Fibroblast of skin of right quadriceps (primary cell): ENCODE measurements at places on chromosomes 16 and 17.

GRCh38 chr16:21222495-21223337, 10.8 kb upstream of the ANKS4B start:
- DNase-seq: no peak

GRCh38 chr16:50821586-50821985, 79.7 kb downstream of the CYLD start:
- peak; percentile 8 for DNase-seq

DNA sequence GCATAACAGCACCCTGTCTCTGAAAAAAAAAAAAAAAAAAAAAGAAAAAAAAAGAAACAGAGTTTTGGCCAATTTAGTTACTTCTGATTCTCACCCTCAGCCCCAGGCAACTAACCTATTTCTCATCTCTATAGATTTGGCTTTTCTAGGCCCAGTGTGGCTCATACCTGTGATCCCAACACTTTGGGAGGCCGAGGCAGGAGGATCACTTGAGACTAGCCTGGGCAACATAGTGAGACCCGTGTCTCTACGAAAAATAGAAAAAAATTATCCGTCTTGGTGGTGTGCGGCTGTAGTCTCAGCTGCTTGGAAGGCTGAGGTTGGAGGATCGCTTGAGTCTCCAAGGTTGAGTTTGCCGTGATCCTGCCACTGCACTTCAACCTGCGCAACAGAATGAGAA, 8.7 kb downstream of the RPS6KB1 start:
- DNase-seq: no peak

DNA sequence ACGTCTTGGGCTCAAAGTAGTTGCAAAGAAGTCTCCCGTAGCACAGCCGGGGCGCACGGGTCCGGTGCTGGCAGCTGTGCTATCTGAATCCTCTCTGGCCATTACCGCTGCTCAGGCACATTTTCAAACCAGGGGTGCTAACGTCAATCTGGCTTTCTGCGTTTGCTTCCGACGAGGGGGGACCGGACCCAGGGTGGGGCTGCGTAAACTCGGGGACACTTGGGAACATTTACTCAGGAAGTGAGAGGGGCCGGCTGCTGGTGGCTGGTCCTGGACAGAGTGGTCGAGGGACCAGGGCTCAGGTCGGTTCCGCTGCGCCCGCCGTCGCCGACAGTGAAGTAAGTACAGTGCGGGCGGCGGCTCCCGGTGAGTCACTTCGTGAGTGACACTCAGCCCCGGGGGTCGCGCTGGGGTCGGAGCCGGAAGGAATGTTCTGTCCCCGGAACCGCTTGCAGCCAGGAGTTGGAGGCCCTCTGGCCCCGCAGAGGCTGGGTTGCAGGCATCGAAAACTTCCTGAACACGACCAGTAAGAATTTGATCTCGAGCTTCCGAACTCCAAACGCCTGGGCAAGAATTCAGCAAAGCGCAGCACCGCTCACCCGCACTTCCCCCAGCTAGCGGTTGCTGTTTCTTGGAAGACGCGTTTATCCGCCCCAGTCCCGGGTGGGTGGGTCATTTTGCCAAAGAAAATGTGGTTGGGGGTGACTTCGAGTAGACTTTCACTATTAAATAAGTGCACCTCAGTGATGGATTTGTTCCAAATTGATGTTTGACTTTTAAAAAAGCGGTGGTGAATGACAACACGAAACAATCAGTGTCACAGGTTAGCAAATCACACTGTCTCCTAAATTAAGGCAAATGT, 1.4 kb upstream of the HS3ST3B1 start:
- DNase-seq: peak; percentile 60

- DNase-seq: no peak
Observed at GRCh38 chr16:70378869-70379493, 32.3 kb downstream of the DDX19A start.

- DNase-seq: peak; percentile 21
Observed at GRCh38 chr16:30949650-30950515, 1.0 kb downstream of the ORAI3 start.

DNA sequence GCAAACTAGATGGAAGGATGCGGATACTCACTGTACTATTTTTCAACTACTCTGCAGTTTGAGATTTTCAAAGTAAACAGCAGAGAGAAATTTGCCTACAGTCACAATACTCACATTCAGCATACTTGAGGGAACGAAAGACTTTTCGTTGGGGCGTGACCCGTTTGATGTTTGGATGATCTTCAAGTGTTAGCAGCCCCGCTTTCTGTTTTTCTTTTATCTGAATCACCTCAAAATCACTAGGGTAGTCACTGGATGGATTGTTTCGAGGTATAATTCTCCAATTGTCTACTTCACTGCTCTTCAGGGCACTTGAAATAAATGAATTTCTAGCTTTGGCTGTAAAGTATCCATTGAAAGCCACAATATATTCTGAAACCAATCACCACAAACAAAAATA, 17.8 kb downstream of the MBTPS1 start:
- no peak for DNase-seq
